RWPE1 (cell line): ENCODE measurements at places on chromosomes 7 and 10.

DNA sequence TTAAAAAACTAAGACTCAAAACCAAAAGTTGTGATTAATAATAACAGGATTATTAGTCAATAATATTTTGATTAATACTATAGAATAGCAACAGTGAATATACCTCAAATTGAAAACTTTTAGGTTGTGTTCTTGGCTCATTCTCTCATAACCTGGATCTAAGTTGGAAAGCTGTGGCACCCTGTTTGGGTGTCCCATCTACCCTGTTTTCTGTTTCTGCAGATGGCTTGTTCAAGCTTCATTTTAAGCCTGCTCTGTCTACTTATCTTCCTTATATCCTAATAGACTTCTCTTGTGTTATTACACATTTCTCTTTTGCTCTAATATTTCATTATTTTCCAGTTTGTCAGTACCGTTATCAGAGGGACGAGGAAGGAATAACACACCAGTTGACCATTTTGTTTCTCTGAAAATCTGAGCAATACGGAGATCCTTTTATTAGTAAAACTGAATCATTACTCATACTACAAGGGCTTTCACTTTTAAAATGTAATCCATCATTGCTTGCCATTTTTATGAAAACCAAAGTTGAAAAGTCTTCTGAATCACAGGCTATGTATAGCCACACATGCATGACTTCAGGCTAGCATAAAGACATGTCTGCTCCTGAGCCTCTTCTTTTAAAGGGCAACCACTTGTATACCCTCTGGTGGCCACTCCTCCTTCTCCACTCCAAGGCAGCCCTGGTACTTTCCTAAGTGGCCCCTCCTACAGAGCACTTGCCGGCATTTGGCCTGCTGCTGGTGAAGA is 22.3 kb downstream of the COX15 start:
- no peak for DNase-seq

- DNase-seq = no peak
These were observed 8.4 kb upstream of the R3HCC1L start for GRCh38 chr10:98125940-98126631.

- DNase-seq = peak; percentile 68
These were observed 233.6 kb downstream of the SNX13 start for GRCh38 chr7:17706734-17707133.

GRCh38 chr7:54897891-54898290 is 120.9 kb upstream of the EGFR start:
- no peak for DNase-seq

DNA sequence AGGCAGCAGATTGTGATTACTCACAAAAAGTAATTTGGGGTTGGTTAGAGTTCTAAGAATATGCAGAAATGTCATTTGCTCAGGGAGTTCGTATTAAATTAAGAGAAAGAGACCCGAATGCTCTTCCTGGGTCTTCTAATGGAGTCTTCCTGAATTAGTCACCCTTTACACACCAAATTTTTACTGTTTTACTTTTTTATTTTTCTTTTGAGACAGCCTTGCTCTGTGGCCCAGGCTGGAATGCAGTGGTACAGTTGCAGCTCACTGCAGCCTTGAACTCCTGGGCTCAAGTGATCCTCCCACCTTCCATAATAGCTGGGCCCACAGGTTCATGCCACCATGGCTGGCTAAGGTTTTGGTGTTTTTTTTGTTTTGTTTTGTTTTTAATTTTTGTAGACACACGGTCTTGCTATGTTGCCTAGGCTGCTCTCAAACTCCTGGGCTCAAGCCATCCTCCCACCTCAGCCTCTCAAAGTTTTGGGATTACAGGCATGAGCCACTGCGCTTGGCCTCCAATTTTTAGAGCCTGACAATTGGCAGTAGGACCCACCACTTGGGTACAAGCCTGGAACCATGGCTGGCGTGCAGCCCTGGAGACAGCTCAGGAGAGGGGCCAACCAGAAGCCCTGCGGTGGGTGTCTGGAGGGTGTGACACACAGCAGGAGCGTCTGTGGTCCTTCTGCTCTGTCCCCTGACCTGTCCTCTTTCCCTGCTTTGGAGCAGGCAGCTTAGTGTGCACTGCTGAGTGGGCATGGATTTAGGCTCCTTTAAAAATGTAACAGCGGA is 16.4 kb upstream of the BHLHA15 start:
- DNase-seq = no peak

DNA sequence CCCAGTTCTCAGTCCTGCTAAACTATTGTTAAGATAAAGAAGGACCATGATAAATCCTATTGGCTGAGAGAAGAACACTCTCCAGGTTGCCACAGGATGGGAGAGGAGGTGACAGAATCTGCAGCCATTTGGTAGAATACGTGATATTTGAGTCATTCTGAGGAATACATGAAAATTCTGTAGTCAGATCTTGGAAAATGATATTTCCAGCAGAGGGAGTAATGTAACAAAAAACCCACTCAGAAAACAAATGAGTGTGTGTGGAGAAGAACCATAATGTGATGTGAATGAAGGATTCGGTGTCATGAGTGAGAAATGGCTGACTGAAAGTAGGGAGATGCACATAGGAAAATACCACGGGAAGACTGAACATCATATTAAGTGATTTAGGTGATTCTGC is 128.5 kb upstream of the PFKP start:
- DNase-seq = no peak

DNA sequence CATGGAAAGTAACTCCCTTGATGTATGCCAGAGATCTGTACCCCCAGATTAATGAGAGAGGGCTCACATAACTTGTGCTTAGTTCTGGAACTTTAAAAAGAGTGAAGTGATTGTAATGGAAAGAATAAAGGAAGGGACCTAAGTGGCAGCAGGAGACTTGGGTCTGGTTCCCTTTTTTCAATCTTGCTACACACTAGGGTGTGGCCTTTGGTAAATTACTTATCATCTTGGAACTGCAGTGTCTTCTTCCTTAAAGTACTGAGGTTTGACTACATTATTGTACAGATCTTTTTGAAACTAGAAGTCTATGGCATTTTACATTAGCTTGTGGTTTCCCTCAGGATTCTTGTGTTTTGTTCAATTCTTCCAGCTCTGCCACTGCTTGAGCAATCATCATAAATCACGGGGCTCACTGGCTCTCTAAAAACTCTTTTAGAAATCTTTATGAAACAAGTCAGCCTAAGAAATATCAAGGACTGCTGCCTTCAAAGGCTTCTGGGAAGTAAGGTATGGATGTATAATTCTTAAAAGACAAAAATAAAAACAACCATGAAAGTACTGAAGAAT is 22.5 kb upstream of the CHRM2 start:
- no peak for DNase-seq

GRCh38 chr10:34520084-34520483 is 295.0 kb downstream of the PARD3 start:
- peak; percentile 73 for DNase-seq

- no peak for DNase-seq
These were observed 64.2 kb upstream of the IL6 start for GRCh38 chr7:22662556-22663356.
